ENCODE measurements at places on chromosomes 7 and 10.

- peak; percentile 27 for DNase-seq
Observed at GRCh38 chr7:24764972-24765744, 7.9 kb upstream of the GSDME start.

DNA sequence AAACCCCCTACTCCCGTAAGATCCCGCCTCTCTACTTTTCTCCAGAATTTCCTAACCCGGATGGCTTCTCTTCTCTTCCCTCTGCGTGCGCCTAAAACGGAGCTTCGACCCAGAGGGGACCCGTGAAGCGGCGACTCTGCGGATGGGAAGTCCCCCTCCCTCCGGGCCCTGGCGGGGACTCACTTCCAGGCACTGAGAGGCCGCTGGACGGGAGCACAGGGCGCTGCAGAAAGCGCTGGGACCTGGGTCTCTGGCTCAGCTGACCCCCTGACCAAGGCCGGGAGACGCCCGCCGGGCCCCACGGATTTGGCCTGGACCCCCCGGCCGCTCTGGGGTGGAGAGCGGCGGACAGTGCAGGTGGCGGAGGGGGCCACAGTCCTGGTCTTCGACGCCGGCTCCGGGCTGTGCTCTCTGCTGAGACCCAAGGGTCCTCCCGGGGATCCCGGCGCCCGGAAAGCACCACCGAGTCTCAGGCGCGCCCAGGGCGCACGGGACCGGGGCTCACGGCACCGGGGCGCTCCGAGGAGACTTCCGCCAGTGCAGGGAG lies 688 bp upstream of the FOXL3 start:
- DNase-seq = no peak

DNA sequence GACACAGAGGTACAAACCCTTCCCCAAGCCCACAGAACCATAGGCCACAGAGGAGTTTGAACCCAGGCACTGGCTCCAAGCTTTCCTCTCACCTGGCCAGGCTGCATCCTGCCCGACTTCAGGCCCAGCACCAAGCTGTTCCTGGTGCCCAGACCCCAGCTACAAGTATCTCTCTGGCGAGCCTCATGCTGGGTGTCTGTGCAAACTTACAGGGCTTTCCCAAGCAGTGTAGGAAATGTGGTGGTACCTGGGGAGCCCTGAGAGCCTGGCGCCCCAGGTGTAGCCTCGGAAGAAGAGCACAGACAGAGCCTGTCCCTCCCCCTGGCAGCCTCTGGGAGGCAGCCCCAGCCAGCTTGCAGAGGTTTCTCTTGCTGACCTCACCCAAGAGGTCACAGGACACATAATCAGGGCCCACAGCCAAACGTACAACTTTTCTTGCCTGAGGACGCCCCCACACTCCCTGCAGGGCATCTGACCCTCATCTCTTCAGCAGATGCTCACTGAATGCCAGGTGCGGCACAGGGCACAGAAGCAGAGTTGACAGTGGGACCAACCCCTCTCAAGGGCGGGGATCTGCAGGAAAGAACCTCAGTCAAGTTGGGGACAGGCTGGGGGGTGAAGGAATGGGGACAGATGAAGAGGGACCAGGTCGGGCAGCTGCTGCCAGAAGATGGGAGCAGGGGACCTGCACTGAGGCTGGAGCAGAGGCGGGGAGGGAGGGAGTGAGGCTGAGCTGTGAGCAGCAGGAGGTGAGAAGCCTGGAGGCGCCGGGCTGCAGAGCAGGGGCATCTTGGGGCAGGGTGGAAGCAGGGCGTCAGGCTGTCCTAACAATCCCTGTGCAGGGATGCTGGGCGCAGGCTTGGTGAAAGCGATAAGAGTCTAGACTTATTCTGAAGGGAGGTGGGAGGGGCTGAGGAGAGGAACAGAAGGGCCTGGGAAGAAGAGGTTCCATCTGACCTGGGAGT lies 16.3 kb upstream of the MYL7 start:
- no peak for DNase-seq

- DNase-seq = no peak
Observed at GRCh38 chr10:18424200-18424599, 227.2 kb downstream of the NSUN6 start.

DNA sequence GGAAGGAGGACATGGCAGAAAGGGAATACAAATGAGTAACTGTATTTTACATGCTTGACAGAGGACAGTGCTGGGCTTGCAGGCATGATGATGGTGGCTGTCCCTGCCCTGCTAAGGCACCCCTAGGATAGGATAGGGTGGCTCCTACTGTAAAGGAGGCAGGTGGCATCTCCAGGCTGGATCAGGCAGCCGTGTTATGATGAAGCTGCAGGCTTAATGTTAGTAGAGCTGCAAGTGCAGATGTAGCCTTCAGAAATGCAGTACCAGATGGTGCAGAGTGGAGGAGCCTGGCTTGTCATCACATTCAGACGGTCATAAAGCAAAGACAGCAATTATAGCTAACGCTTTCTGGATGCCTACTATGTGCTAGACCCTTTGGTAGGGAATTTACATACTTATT lies 287.9 kb upstream of the PODXL start:
- DNase-seq = no peak

DNA sequence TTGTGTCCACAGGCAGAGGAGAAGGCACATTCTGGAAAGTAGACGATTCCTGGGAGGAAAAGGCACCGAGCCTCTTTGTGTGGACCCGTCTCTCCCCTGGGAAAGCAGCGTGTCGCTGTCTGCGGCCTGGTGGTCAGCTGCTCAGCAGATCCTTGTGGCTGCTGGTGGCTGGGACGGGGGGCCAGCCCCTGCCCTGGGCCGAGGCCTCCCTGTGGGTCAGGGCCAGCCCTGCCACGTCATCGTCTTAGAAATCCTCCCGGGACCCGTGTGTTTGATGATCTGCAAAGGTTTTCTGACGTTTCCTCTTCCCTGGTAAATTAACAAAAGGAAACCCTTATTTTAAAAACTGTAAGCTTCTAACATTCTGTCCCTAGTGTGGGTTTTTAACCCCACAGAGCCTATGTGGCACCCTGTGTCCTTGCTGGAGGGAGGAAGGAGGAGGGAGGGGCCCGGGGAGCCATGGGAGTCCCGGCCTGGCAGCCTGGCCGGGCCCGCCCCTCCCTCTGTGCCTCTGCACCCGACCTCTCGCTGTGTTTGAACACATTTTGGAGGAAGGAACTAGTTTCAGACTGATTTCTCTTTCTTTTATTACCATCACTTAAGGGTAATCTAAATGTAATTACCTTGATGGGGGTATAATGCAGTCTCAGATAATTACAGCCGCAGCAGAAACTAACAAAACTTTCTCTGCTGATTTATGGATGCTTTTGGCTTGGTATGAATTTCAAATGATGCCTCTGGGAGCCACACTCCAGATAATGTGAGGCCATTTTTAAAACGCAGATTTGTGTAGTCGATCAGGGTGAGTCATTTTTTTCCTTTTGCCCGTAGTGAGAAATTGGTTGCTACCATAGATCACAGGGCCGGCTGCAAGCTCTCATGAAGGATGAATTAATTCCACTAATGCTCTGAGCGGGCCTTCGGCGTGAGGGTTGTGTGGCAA lies 85.5 kb downstream of the NKX6-2 start:
- no peak for DNase-seq

- no peak for DNase-seq
Observed at GRCh38 chr7:55377162-55377817, 12.2 kb downstream of the LANCL2 start.
